Thoracic aorta (tissue), 2 donors: ENCODE measurements at places on chromosomes 2 and 18. TPM values are rescaled to one million over a fixed set of nuclear protein-coding genes. Genes with fewer than 3 reads are reported as not detected.

- DNase-seq: no peak
Observed at GRCh38 chr2:161418715-161419637, 2.9 kb downstream of the TBR1 start.

GRCh38 chr18:75041586-75041985 is 167.4 kb downstream of the PTGR3 start:
- DNase-seq: no peak

DNA sequence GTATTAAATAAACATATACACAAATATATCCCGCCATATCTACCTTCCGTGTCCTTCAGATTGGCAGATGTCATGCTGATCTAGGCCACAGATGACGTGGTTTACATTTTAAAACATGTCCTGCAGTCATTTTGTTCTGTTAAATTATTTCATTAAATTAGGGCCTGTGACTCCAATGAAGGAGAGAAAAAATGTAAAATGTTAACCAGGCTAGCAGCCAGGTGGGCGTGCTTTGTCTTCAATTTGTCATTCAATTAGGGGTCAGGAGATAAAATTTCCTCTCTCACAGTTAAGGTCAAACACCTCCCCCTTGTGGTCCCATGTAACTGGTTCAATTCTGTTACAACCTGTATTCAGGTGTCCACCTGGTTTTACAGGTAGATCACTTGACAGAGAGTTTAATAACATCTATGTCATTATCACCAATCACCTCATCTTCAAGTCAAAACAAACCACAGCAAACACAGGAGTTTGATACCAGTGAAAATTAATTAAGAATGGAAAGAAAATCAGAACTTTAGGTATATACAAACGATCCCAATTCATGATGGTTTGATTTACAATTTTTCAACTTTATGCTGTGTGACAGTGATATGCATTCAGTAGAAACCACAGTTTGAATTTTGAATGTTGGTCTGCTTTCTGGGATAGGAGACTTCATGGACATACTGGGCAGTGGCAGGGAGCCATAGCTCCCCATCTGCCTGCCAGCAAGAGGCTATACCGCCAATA is 339.4 kb downstream of the CMPK2 start:
- no peak for DNase-seq

DNA sequence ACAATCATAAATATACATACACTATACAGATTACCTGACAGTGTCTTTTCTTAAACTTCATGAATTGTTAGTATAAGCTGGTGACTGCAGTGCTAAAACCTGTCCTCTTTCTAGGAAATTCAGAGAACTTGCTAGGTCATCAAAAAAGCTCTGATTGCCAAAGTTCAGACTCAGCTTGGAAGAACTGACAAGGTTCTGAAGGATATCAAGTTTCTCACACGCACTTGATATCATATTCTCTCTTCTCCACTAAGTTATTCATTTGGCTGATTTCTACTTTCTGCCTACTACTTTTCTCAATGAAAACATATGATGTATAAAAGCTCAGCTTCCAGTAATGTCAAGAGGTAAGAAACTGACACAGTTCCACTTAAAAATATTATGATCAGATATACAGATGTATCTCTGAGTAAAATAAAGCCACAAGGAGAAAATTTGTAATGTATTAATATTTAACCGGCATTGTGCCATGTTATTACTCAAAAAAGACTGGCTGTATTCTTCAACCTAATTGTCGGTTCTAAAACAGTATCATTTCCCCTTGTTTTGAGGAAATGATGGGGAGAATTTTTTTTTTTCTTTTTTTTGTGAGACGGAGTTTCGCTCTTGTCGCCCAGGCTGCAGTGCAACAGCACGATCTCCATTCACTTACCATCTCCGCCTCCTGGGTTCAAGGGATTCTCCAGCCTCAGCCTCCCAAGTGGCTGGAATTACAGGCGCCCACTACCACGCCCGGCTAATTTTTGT is 2.4 kb downstream of the OSBPL1A start:
- no peak for DNase-seq

DNA sequence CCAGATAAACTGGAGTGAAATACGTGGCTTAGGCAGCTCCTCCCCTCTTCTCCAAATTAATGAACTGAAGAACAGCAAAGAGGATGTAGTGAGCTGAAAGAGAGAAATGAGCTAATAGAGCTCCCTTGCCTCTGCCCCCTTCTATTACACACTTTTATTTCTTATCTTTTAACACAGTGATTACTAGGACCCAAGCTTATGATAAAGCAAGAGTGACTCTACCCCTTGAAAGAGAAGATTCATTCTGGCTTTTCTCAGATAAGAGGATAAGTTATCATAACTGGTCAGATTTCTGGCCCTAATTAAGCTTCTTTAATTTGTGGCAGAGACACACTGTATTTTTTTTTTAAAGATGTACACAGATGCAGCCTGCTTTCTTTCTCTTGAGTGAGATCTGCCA is 102.2 kb downstream of the MSTN start:
- no peak for DNase-seq

DNA sequence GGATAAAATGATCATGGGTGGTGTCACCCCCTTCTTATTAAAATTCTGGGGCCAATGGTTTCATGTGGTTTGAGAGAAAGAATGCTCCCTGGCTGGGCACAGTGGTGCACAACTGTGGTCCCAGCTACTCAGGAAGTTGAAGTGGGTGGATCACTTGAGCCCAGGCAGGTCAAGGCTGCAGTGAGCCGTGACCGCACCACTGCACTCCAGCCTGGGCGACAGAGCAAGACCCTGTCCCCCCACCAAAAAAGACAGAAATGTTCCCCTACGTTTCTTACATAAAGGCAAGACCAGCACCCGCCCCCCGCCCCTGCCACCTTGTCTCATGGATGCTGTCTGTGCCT is 53.0 kb upstream of the ID2 start:
- no peak for DNase-seq

GRCh38 chr2:29070526-29070925 is 3.8 kb downstream of the PCARE start:
- no peak for DNase-seq

- no peak for DNase-seq
Observed at GRCh38 chr2:102273619-102274211, 37.6 kb upstream of the IL1RL1 start.

GRCh38 chr2:2464643-2465042 is 133.6 kb upstream of the MYT1L start:
- DNase-seq: no peak

- DNase-seq: no peak
Observed at GRCh38 chr2:52395912-52396311, 1364.0 kb upstream of the NRXN1 start.

GRCh38 chr2:15460112-15460620 is 101.0 kb downstream of the NBAS start:
- DNase-seq: no peak

DNA sequence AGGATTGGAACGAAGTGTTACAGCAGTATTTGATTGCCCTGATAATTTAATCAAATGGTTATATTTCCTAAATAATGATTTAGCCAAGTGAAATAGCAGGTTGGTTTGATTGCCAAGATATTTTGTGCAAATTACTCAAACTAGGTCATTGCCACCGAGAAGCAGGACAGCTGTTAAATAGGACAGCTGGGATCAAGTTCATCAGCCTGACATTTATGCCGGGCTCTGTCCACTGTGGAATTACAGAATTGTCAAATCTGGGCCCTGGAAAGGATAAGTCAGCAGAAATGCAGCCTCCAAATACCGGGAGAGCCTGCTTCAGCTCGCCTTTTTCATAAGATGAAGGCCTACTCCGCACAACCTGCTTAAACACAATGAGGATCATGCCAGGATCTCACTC is 73.9 kb upstream of the RPL31 start:
- DNase-seq: no peak

- DNase-seq: no peak
Observed at GRCh38 chr2:8526403-8526696, 155.5 kb upstream of the ID2 start.

GRCh38 chr18:46402396-46402795 is 254.6 kb downstream of the LOXHD1 start:
- no peak for DNase-seq

DNA sequence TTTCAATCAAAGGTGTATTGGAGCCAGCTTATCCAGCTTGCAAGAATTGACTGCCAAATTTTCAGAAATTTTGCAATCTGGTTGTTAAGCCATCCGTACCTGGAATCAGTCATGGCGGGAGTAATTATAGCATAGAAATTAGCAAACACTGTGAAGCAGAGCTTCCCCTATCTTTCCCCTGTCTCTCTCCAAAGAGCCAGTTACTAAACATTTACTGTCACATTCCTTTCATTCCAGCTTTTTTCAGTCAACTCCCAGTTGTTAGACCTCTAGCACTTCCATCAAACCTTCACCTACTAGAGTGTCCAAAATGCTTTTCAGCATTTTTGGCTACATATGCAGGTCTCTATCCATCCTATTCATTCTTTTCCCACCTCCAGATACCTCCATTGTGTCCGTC is 137.4 kb downstream of the MC4R start:
- no peak for DNase-seq

DNA sequence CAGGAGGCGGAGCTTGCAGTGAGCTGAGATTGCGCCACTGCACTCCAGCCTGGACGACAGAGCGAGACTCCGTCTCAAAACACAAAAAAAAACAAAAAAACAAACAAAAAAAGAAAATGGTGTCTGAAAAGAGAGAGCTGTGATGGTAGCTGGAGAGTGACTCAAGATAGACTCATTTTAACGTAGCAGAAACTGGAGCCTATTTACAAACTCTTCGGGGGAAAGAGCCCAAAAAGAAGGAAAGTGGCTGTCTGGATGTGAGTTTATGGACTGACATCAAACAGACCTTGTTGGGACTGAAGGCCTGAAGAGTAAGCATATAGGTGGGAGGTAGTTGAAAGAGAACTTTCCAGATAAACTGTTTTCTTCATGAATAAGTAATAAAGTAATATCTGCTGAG is 51.8 kb downstream of the LIMS1 start:
- DNase-seq: no peak

GRCh38 chr2:216860426-216861137 is 718 bp upstream of the TNP1 start:
- DNase-seq: no peak

DNA sequence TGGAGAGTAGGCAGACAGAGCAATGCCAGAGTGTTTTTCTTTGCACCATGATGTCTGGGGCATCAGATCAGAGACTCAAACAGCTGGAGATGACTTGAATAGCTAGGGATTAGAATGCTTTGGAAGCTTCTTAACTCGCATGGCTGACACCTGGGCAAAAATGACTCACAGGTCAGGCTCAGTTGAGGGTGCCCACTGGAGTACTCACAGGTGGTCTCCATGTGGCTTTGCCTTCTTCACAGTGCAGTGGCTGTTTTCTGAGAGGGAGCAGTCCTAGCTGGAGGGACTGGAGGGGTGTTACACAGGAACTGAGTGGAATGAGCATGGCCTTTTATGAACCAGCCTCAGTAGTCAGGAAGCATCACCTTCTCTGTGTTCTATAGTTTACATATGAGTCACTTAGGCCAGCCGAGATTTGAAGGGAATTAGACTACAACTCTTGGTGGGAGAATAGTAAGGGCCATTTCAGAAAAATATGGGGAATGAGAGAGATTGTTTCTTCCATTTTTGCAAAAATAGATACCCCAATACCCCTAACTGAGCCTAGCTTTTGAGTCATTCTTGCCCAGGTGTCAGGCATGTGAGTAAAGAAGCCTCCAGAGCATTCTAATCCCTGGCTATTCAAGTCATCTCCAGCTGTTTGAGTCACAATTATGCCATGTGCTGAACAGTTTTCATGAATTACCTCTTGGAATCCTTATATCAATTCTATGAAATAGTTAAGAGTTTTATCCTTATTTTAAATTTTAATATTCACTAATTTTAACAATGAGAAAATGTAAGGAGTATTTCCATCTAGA is 7.1 kb upstream of the PPP1R1C start:
- DNase-seq: no peak

DNA sequence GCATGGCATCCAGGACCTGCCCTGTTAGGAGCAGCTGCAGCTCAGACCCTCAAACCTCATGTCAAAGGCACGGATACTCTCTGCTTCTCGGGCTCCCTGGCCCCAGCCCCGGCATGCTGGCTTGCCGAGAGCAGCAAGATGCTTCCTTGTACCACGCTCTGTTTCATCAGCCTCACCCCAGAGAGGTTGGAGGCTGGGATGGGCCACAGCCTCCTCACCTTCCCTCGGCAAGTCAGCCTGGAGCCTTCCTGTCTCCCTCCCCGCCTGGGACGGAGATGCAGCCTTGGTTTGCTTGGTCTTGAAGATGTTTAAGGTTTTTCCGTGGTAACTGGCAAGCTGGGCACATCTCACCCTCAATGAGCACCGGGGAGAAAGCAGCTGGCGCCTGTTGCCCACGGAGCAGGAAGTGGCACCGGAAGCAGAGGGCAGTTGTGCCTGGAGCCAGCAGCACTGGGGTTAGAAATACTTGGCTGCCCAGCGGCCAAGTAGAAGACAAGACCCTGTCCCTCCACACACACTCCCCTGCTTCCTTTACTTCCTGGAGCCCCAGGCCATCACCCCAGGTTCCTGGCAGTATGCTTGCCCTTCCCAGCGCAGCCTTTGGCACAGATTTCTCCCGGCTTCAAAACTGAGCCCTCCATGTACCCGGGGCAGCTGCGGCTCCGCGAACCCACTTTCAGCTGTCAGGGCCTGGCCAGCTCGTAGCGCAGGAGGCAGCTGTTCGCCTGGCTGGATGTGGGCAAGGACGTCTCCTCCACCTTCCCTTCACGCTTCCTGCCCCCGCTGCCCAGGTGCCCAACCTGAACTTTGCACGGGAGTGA is 17.4 kb downstream of the FBLN7 start:
- no peak for DNase-seq

- no peak for DNase-seq
Observed at GRCh38 chr2:213036836-213037235, 114.6 kb downstream of the IKZF2 start.

- DNase-seq: no peak
Observed at GRCh38 chr2:227401550-227401949, 13.8 kb upstream of the SCYGR1 start.

GRCh38 chr2:10447300-10447894 is 730 bp downstream of the ODC1 start:
- DNase-seq: no peak

Gene APOB
- 6.1 TPM for total RNA-seq

Gene ABCG8
- not detected for total RNA-seq

Gene PIEZO2
- 8.3 TPM for total RNA-seq

Gene GTF3C2
- 58.8 TPM for total RNA-seq

Gene EFR3B
- 1.4 TPM for total RNA-seq

Gene CD8B
- total RNA-seq: 1.5 TPM

Gene UPP2
- total RNA-seq: not detected

Gene COPS7B
- total RNA-seq: 25.5 TPM

Gene AQP12A
- not detected for total RNA-seq

Gene POTEI
- total RNA-seq: not detected

Gene POTEC
- total RNA-seq: not detected

Gene TEX261
- 45.1 TPM for total RNA-seq

Gene CNTNAP5
- not detected for total RNA-seq

Gene POTEJ
- not detected for total RNA-seq
